ENCODE measurements at places on chromosomes 13 and 19.

DNA sequence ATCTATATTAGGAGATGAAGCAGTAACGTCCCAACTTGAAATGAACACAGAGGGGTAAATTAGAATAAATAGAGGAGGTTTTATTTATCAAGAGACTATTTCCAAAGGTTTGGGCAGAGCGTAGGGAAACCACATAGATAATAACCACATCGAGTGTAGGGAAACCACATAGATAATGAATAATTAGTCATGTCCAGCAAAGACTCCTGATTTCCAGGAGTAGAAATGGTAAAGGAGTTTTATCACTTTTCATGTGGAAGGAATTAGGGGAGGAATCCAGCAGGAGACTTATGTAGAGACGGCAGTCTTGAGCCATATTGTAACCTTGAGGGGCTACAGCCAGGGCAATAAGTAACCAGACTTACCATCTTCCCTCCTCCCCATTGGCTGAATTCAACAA is 136.3 kb upstream of the CSNK1A1L start:
- no peak for DNase-seq

- no peak for DNase-seq
Observed at GRCh38 chr13:20191311-20192157, 1.2 kb downstream of the GJB2 start.

DNA sequence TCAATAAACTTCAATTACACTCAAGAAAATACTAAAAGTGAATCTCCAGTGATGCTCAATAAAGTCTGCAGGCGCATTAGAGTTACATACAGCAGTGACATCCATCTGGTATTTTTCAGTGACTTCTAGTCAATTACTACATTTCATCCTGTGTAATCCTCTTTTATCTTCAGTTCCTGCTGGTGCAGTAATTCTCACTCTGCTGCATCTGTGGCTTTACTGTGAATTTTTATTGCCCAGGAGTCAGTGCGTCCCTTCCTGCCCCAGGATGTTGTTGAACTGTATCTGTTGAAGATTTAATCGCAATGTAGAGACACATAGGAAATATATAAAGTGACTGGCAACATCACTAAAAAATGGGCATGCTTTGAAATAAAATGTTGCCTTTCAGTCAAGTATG is 196.3 kb upstream of the TMTC4 start:
- no peak for DNase-seq

DNA sequence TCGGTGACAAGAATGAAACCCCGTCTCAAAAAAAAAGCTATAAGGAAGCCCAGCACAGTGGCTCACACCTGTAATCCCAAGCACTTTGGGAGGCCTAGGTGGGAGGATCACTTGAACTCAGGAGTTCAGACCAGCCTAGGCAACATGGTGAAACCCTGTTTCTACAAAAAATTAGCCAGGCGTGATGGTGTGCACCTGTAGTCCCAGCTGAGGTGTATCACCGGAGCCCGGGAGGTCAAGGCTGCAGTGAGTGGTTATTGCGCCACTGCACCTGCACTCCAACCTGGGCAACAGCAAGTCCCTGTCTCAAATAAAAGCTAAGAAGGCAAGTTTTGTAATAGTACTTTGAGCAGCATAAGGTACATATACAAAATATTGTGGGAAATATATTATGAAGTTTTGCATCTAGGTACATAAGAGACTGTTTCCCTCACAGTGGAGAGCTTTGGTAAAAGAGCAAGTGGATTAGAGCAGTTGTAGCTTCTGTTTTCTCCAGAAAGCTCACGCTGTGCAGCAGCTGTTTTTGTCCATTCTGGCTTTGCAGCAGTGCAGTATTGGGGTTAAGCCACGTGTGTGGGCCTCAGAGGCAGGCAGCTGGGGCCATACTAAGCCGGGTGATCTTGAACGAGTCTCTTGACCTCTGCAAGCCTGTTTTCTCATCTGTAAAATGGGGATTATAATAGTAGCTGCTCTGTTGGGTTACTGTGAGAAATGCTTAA is 35.4 kb downstream of the ARHGAP35 start:
- DNase-seq = no peak

GRCh38 chr13:102702965-102703725 is 8.3 kb upstream of the METTL21C start:
- DNase-seq = no peak

DNA sequence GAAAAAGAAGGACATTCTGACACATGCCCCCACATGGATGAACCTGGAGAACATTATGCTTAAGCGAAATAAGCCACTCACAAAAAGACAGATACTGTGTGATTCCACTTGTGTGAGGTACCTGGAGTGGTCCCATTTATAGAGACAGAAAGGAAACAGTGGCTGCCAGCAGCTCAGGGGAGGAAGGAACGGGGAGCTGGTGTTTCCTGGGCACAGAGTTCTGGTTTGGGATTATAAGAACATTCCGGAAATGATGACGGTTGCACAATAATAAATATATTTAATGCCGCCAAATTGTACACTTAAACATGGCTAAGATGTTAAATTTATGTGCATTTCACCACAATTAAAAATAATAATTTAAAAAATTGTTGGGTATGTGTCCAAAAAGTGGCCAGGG is 33.0 kb downstream of the SERP2 start:
- DNase-seq = no peak

GRCh38 chr13:19117913-19118739 is 63.5 kb downstream of the TUBA3C start:
- no peak for DNase-seq

DNA sequence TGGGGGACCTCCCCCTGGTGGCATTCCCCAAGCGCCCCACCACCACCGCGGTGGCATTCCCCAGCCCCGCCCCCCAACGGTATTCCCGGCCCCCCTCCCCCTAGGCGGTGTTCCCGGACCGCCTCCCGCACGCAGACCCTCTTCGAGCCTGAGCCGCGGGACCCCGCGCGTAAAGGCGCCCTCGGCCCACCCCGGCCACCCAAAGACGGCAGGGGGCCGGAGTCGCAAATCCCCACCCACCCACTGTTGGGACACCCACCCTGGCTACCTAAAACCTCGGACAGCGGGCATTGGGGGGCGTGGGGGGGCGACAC is 22.4 kb downstream of the OLFM2 start:
- no peak for DNase-seq

- DNase-seq = no peak
Observed at GRCh38 chr19:1387684-1388636, 4.3 kb downstream of the NDUFS7 start.

DNA sequence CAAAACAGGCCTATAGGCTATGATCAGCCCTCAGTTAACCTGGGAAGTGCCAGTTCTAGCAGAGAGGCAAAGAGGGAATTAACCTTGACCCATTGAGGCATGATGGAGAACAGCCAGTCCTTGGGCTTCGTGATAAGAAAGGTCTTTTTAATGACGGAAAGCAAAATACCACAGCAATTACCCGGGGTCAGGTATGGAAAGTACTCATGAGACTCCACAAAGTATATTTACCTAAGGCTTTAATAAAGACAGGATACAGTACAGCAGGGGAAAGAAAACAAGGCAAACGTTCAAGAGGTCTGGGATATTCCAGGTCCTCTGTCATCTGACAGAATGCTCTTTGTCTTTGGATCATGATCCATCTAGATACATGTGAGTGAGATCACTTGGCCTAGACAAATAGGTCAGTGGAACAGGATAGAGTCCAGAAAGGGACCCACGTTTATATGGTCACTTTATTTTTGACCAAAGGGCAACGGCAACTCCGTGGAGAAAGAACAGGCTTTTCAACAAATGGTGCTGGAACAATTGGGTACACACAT is 52.2 kb downstream of the WDFY2 start:
- no peak for DNase-seq

All from cortex of kidney (tissue), 1 donor.